ENCODE measurements at places on chromosomes 1 and 21.

- peak; percentile 39 for DNase-seq
These were observed 1.1 kb downstream of the LUZP1 start for GRCh38 chr1:23167353-23168078.

- DNase-seq = peak; percentile 19
These were observed 400 bp upstream of the PGBD2 start for GRCh38 chr1:248905662-248906008.

GRCh38 chr1:85047472-85048295, 616 bp downstream of the MCOLN3 start:
- DNase-seq = peak; percentile 27

DNA sequence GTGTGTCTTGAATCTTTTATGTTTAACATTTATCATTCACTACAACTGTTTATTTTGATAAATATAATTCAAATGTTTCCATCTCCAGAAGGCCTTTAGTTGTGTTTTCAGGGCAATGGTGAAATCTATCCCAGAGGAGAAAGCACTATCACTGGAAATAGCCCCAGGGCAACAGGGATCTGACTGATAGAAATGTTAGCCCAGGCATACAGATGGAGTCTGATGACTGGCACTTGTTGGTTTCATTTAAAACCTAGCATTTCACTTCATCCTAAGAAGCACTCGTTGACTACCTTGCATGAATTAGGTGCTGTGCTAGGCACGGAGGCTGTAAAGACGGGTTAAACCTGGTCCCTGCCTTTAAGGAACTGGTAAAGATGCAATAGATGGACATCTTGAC, 103.1 kb downstream of the C1orf21 start:
- DNase-seq = no peak

DNA sequence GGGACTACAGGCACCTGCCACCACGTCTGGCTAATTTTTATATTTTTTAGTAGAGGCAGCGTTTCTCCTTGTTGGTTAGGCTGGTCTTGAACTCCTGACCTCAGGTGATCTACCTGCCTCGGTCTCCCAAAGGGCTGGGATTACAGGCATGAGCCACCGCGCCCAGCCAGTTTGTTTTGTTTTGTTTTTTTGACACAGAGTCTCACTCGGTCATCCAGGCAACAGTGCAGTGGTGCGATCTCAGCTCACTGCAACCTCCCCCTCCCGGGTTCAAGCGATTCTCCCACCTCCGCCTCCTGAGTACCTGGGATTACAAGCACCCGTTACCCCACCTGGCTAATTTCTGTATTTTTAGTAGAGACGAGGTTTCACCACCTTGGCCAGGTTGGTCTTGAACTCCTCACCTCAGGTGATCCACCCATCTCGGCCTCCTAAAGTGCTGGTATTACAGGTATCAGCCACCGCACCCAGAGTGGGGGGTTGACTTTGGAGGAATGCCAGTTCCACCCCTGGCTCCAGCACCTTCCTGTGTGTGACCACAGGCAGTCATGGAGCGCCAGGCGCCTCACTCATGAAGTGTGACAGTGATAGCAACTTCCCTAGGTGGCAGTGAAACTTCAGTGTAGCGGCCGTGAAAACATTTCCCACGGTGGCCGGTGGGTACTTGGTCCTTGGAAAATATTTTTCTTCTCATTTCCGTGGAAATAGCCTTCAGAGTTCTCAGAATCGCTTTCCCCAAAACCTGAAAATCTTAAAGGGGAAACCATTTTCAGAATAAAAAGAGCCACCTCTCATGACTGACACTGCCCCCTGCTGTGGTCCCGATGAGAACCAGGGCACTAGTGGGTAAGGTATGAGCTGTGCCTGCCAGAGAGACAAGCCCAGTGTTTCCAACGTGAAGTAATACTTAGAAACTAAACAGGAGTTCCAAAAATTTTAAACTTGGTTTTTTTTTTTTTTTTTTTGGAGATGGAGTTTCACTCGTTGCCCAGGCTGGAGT, 48.6 kb downstream of the WDR4 start:
- DNase-seq = peak; percentile 20

- DNase-seq = no peak
These were observed 84.4 kb upstream of the JAK1 start for GRCh38 chr1:65050735-65051134.

- DNase-seq = peak; percentile 73
These were observed 32.5 kb downstream of the PADI2 start for GRCh38 chr1:17086751-17087150.

GRCh38 chr1:245566952-245567351, 412.2 kb downstream of the KIF26B start:
- no peak for DNase-seq

DNA sequence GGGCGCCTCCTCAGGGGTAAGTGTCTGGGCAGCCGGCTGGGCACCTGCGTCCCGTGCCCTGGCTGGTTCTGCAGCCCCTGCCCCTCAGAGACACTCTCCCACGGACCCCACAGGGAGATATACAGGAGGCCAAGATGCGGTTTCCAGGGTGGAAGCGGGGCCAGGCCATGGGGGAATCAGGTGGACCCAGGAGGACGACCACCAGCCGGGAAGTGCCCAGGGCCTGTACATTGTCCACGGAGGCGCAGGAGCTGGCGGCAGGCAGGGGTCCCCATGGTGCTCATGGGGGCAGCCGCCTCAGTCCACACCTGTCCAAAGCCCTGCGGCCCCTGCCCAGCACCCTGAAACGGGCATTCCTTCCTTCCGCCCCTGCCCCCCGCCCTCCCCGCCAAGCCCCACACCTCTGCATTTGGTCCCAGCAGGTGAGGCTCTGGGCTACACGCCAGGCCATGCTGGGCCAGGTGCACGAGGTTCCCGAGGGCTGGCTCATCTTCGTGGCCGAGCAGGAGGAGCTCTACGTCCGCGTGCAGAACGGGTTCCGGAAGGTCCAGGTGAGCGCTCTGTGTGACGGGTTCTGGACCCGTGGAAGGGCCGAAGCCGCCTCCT, 36.7 kb downstream of the SLC19A1 start:
- no peak for DNase-seq

- DNase-seq = no peak
These were observed 41.6 kb upstream of the USP1 start for GRCh38 chr1:62395291-62395690.

DNA sequence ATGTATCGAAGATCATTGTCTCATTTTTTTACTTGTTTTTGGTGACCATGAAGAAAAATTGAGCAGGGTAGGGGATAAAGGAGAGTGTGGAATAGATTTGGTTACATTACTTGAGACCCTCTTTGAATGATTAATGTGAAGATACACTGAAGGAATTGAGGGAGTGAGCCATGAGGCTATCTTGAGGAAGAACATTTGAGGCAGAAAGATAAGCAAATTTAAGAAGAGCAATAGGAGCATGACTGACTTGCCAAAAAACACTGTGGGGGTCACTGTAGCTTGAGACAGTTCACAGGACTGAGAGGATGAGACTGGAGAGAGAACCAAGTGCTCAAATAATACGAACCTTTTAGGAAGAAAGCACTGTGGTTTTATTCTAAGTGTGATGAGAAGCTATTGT, 43.1 kb upstream of the PTPRC start:
- no peak for DNase-seq

GRCh38 chr1:19824541-19824940, 9.5 kb upstream of the RNF186 start:
- no peak for DNase-seq

GRCh38 chr1:214404154-214404553, 123.2 kb downstream of the SMYD2 start:
- no peak for DNase-seq

DNA sequence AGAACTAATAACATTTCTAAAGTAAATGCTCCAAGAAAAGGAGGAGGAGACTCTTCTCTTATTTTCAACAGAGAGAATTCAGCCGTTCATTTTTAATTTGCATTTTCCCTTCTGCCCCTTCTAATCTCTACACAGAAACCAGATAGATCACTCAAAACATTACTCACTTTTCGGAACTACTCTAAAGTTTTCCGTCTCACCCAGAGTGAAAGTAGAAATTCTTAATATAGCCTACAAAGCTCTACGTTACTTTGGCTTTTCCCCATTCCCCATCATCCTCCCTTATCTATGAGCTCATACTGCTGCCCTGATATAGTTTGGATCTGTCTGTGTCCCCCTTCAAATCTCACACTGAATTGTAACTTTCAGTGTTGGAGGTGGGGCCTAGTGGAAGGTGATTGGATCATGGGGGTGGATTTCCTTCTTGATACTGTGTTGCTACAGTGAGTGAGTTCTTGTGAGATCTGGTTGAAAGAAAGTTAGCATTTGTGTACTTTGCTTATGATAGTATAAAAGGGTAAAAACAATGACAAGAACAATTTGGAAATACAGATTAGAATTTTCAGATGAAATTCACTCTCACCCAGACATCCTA, 188.2 kb downstream of the AMY1C start:
- no peak for DNase-seq

DNA sequence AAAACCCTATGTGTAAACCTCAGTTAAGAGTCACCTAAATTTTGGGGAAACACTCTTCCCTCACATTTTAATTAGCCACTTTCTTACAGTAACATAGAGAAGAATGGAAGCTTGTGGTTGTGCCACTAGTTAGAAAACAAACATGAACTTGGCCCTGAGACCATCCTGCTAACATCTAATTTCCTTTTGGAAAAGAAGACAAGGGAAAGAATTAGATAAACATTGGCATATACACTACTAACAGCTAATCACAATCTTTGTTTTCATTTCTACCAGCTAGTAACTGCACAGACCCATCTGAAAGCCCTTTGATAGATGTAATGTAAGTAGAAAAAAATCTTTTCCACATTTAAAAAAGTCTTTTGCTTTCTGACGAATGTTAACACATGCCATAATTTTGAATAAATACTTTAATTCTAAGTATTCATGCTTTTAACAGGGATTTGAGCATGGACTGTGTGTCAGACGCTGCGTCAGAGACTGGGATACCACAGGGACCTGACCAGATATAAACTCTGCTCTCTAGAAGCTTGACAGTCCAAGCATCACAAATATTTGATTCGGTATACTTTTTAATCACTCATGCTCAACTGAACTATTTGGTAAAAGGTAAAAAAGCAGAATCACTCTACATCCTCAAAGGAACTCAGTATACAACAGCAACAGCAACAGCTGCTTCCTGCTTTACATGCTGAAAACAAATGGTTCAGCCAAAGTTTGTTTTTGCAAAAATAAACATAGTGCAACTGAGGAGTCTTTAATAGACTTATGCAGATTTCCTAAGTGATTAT, 30.2 kb downstream of the DPH5 start:
- no peak for DNase-seq

DNA sequence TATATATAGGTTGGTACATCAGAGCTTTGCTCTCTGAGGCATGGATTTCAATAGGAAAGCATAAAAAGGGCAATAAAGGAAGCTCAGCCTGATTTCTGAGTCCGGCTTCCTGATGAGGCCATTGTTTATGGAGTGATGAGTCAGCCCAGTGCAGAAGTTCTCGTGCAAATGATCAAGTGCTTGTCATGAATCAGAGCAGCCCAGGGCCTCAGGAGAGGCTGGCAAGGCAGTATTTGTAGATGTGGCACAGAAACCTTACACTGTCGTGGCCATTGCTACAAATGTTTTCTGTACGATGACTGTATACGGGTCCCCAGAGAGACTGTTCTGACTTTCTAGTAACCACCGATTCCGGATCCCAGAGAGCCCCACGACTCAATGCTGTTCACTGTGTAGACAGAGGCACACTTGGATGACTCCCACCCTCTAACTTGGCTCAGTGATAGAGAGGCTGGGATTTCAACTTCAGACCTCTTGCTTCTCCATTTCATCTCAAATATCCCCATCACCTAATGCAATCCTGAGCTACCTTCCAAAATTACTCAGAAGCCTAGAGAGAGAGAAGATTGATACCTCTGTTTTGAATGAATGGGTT, 26.8 kb downstream of the UMODL1 start:
- peak; percentile 97 for DNase-seq

DNA sequence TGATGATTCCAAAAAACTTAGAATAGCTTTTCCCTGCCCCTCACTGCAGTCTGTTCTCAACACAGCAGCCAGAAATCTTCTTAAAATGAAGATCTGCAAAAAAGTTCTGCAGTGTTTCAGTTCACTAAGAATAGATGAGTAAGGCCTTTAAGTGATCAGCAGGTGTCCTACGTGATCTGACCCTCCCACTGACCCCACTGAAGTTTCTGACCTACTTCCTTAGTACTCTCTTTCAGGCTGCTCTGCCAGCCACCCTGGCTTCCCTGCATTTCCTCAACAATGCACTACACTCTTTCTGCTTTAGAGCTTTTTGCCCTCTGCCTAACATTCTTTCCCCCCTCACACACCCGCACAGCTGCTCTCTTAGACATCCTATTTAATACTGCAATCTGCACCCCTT, 182.5 kb downstream of the AKT3 start:
- DNase-seq = no peak
